Caki2 (cell line): ENCODE measurements at places on chromosomes 16 and 17. TPM values are rescaled to one million over a fixed set of nuclear protein-coding genes. Genes with fewer than 3 reads are reported as not detected.
A peak's percentile ranks its signal among the peaks of the same experiment; 100 is the strongest.

DNA sequence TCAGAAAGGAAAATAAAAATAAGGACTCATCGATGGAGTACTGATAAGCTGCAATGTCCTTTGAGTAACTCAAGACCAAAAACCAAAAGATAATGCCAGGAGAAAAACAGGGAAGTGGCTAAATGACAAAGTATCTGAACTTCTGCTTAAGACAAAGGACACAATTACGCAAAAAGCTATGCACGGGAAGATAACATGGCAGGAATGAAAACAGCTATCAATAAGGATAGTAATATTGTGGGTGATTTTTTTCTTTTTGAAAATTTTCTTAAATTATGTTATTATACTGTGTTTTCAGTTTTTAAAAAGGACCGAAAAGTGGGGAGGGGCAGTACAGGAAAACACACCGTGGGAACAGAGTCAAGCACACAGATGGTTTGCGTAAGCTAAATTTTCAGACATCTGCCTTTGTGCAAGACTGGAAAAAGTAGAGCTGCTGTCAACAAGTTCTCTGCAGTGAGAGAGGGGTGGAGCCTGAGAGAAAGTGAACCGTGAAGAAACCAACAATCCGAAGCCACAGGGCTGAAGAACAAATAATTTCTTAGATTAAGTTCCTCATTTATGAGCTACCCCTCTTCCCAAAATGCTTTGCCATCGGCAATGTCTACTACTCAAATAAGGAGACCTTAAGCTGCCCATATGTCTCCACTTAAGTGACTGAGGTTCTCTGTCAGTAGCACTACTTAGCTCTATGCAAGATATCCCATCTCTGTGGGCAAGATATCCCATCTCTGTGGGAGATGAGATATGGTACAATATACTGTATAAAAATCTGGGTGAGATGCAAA lies 99.9 kb upstream of the CORO6 start:
- DNase-seq, result peak; percentile 72

GRCh38 chr17:58121925-58122324 lies 26.3 kb upstream of the OR4D1 start:
- peak; percentile 12 for DNase-seq

GRCh38 chr16:59905606-59906005 lies 1171.5 kb upstream of the GOT2 start:
- no peak for DNase-seq

GRCh38 chr17:980406-981291 lies 1.1 kb upstream of the NXN start:
- DNase-seq, result peak; percentile 75

DNA sequence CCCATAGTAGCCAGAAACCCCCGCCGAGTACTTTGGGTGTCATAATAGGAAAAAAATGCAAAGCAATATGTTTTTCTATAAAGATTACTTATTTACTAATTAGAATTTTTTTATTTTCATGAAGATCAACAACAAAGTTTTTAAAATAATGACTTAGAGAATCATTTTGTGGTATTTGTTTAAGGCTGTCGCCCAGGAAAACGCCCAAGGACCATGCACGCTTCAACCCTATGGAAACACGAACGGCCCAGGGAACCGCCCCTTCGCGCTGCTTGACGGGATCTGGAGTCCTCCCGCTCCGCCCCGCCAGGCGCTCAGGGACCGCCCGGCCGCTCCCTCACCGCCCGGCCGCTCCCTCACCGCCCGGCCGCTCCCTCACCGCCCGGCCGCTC lies 408 bp upstream of the KPNA2 start:
- DNase-seq, result no peak

DNA sequence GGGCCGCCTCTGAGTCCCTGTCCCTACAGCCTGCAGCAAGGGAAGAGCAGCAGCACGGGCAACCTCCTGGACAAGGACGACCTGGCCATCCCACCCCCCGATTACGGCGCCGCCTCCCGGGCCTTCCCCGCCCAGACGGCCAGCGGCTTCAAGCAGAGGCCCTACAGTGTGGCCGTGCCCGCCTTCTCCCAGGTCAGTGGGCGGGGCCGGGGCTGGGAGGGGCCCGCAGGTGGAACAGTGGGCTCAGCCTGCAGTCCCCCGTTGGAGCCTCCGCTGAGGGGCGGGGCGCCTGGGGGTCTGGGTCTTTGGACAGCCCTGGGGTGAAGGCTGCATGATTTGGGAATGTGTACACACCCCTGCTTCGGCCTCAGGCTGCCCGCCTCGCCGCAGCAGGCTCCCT lies 58.6 kb upstream of the PVALEF start:
- DNase-seq, result no peak

GRCh38 chr16:50195756-50196155 lies 42.6 kb downstream of the TENT4B start:
- no peak for DNase-seq

DNA sequence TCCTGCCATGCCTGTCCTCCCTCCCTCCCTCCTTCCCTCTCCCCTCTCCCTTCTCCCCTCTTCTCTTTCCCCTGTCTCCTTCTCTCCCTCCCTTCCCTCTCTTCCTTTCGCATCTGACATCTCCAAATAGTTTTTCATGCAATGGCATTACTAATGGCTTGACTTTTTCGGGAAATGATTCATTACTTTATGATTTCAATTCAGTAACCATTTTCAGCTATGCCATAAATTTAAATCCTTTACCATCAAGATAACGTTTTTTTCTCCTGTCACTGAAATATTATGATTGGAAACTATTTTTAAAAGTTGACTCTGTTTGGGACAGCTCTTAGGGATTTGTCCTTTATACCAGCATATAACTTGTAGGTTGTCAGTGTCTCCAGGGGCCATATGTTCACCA lies 201.0 kb downstream of the WWOX start:
- DNase-seq, result no peak

GRCh38 chr17:6910987-6911603 lies 79.6 kb upstream of the TEKT1 start:
- peak; percentile 28 for DNase-seq

GRCh38 chr17:37766971-37767370 lies 22.1 kb upstream of the HNF1B start:
- no peak for DNase-seq

DNA sequence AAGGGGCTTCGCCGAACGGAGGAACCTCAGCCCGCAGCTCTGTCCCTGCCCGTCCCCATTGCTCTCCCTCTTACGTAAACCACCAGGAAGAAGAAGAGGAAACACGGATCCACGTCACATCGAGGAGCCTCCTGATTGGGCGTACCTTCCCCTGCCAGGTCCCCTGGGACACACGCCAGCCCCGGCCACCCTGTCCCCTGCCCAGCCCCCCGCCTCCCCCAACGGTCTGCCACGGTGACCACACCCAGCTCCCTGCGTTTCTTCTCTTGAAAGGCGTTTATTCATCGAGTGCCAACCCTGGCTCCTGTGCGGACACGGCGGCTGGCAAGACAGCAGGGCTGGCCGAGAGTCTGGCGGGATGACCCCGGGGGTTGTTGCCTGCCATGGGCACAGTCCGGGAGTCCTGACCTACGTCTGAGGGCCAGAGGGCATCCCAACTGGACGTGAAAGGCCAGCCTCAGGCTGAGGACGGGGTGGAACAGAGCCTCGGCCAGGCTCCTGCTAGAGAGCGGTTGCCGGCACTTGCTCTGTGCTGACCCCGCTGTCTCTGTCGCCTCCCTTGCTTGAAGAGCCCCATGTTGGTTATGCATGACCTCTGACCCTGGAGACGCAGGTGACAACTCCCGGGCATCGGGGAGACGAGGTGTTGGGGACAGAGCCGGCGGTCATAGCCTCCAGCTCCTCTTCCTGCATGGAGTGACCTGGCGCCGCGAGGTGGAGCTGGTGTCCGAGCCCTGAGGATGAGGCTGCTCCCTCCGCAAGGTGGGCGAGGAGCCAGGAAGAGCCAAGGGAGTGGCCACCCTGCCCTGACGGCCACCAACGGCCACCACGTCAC lies 40.5 kb upstream of the ACSF3 start:
- peak; percentile 46 for DNase-seq

GRCh38 chr17:82405051-82405450 lies 13.1 kb upstream of the HEXD start:
- no peak for DNase-seq

DNA sequence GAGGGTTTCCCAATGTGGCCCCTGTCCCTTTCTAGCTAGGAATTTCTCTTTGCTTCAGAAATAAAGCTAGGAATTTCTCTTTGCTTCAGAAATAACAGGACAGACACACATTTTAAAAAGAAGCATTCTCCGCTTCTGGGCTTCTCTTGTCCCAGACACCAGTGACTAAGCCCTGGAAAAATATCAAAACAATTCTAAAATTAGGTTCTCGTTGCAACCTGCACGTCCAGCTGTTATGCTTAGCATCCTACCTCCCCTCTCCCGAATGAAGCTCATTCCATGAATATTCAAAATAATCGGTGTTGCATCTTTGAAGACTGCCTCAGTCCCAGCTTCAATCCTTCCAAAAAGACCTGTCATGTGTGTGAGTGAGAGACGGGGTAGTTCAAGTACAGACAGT lies 45.6 kb upstream of the WSCD1 start:
- no peak for DNase-seq

GRCh38 chr16:86347090-86347489 lies 163.2 kb upstream of the FOXF1 start:
- DNase-seq, result peak; percentile 3

The CD300LB gene
- total RNA-seq, result not detected in 2 replicates

The CHST4 gene
- not detected in 2 replicates for total RNA-seq

The CTRB2 gene
- not detected in 2 replicates for total RNA-seq

The PKMYT1 gene
- 25.5 and 39.1 TPM in 2 replicates for total RNA-seq

The UNKL gene
- 40.5 and 46.1 TPM in 2 replicates for total RNA-seq

The ABCC11 gene
- 0.61 TPM in 1 of 2 replicates, not detected in the other for total RNA-seq

The LDHD gene
- total RNA-seq, result 0.95 and 1.8 TPM in 2 replicates
